ENCODE measurements at places on chromosomes 4 and X.

GRCh38 chrX:130419263-130419662 is 17.5 kb downstream of the RBMX2 start:
- DNase-seq: no peak

DNA sequence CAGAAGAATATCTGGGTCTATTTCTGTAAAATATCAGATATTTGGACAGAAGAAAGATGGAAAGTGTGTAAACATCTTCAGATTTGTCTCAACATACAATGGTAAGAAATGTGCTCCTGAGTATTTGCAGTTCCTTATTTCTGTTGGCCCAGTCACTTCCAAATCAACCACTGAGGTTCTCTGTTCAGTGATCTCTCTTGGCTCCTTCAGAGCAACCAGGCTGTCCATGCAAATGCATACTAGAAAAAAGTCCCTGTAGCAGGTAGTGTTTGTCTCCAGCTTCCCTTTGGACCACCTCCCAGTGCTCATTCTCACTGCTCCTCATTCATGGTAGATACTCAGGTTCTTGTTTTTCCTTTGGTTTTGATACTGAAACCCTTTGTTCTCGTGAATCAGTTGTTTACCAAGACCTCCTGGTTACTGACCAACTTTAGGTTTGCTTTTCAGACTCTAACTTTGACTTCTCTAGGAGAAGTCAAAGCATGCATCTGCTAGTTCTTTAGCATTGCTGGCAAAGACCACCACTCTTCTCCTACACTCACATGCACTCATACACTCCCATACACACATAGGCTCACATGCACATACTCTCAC is 28.8 kb downstream of the ASIC5 start:
- DNase-seq: no peak

- DNase-seq: no peak
Observed at GRCh38 chrX:101208152-101208905, 11.3 kb upstream of the DRP2 start.

- DNase-seq: no peak
Observed at GRCh38 chr4:179110356-179110755, 1668.1 kb upstream of the AGA start.

- DNase-seq: no peak
Observed at GRCh38 chrX:151919610-151920009, 6.9 kb downstream of the MAGEA4 start.

DNA sequence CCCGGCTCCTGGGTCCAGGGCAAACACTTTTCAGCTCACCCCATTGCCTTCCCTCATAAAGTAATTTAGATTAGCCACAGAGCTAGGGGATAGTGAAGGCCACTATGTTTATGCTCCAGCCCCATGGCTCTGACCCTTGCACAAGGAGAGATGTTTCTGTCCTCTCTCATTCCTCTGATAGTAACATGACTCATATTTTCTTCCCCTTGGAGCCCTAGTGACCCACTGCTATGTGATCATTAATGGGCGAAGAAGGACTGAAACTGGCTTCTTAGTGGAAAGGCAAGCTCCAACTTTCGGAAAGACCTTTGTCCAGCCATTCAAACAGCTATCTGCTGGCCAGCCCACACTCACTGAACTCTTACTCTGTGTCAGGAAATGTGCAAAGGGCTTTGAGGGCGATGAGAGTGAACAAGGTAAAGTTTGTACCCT is 12.3 kb downstream of the CLDN2 start:
- no peak for DNase-seq

DNA sequence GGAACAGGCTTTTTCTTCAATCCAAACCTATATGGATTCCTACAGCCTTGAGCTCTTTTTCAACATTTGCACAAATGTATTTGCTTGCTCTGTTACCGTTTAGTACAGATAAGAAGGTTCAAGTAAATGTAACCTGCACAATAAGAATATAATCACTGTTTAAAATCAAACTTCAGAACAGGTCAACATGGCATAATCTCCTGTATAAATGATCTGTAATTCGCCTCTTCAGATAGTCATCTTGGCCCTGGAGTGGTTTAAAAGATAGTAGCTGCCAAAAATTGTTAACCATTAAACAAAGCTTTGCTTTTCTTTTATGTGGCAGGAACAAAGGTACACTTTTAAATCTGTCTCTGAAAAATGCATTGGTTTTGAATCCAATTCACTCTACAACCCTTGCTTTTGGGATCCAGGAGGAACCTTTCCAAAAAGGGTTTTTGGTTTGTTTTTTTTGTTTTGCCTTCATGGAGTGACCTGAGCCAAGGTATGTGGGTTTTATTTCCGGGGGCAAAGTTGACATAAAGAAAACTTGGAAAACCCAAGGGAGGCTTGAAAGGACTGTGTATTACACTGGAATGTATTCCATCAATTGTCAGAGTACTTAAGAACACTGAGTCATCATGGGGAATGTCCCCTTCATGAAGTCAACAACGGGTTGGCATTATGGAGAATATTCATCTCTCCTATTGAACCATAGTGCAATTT is 210.4 kb upstream of the HCCS start:
- DNase-seq: no peak

Data from activated CD4-positive, alpha-beta T cell treated with anti-CD3 and anti-CD28 coated beads, Interleukin-2, amount 10 ng/mL, durations not matched to agents 7 days and 5 days (primary cell).